Activated CD4-positive, alpha-beta T cell treated with anti-CD3 and anti-CD28 coated beads for 24 hours (primary cell): ENCODE measurements at places on chromosomes 5 and 9.

DNA sequence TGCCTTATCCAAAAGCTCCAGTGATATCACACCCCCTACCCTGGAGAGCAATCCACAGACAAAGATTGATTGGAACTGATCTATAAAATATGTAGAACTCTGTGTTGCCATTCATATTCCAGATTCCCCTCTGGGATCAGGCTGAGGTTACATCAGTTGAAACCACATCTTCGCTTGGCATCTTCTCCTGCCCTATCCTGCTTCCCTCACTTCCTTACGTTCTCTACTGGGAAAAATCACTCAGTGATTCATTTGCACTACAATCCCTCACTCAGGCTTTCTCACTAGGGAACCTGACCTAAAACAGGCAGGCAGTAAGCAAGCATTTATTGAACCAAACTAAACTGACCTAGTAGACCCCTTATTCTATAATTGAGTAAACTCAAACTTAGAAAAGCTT lies 111.7 kb downstream of the ESM1 start:
- no peak for DNase-seq

DNA sequence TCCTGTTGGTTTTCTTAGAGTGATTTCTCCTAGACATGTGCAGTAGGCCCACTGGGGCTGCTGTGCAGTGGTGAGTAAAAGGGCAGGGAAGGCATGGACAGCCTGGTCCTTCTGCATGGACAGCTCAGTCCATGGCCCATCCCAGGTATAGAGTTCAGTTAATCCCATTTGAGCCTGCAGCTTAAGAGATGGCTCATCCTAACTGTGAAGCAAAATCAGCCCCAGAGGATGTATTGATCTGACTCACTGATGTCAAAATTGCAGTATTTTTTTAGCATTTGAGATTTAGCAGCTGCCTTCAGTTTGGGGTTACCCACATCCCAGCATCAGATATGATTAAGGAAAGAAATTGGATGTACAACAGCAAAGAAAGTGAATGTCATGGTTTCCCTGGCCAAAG lies 93.4 kb downstream of the PDE6A start:
- no peak for DNase-seq

DNA sequence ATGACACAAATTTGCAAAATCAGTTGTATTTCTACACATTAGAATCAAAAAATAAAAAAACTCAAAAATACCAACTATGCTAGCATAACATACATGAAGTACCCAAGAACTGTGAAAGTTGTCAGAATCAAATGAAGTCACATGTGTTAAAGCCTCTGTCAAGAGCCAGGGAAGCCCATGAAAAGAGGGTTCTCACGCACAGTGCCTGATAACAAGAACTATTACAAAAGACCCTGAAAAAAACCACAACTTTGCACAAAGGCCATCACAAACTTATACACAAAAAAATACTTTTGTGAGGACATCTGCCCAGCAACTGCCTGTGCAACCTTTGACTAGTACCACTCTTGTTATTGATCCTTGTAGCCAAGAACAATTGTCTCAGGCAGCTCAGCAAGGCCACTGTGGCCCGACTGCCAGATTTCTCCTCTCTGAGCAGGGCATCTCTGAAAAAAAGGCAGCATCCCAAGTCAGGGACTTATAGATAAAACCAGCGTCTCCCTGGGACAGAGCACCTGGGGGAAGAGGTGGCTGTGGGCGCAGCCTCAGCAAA lies 28.9 kb upstream of the HNRNPA0 start:
- DNase-seq: no peak

- peak; percentile 13 for DNase-seq
Observed at GRCh38 chr9:125747053-125747764, at the start of gene PBX3. TSS of gene PBX3 (plus strand) at chr9:125747373.

- DNase-seq: no peak
Observed at GRCh38 chr9:136900556-136900955, 14.2 kb downstream of the TRAF2 start.
